Islet precursor cell (in vitro differentiated cells): ENCODE measurements at places on chromosomes 12 and 14.

DNA sequence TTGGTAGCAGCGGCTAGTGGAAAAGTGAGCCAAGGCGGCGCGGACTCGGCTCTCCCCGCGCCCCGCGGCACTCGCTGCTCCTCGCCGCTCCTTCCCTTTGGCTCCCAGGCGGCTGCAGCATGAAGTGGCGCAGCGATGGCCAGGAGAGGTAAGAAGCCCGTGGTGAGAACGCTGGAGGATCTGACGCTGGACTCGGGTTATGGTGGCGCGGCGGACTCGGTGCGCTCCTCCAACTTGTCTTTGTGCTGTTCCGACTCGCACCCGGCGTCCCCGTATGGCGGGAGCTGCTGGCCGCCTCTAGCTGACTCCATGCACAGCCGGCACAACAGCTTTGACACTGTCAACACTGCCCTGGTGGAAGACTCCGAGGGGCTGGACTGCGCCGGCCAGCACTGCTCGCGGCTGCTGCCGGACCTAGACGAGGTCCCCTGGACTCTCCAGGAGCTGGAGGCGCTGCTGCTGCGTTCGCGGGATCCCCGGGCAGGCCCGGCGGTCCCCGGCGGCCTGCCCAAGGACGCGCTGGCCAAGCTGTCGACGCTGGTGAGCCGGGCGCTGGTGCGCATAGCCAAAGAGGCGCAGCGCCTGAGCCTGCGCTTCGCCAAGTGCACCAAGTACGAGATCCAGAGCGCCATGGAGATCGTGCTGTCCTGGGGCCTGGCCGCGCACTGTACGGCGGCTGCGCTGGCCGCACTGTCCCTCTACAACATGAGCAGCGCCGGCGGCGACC lies 225.6 kb upstream of the CRY1 start:
- peak; percentile 85 for DNase-seq

DNA sequence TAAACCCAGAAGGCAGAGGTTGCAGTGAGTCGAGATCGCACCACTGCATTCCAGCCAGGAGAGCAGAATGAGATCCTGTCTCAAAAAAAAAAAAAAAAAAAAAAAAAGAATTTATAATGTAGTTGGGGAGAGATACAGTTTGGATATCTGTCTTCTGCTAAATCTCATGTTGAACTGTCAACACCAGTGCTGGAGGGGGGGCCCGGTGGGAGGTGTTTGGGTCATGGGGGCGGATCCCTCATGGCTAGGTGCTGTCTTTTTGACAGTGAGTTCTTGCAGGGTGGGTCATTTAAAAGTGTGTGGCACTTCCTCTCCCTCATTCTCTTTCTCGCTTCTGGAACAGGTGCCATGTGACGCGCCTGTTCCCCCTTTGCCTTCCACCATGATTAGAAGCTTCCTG lies 32.8 kb downstream of the CLIP1 start:
- DNase-seq = no peak

- DNase-seq = no peak
These were observed 276.5 kb downstream of the NUAK1 start for GRCh38 chr12:105862163-105862821.

DNA sequence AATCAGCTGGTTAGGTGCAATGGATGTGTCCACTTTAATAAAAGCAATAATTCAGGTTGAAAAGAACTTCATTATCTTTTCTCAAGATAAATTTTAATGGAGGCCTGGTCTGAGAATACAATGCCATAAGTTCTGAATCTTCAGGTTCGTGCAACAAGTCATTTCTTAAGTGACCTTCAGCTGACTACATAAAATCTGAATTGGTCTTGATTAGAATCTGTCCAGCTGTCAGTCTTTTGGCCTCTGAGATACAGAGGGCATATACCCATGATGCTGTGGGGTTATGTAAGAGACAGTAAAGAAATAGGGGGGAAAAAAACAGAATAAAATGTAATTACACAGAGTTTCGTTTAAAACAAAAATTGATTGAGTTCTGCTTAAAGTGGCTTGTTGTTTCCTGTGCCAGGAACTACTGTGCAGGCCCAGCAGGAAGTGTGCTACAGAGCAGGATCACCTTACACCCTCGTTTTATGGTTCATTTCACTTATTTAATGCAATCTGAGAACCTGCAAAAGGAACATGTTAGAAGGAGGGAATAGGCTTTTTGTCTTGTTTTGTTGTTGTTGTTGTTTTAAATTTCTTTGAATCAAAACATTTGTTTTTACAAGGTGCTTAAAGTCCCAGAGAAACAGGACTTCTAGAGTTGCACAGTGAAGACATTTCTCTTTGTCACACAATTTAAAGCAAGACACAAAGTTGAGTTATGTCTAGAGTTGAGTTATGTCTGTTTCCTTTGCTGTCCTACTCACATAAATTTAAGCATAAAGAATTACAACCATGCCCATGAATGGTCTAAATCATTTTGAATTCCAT lies 64.2 kb downstream of the LGR5 start:
- no peak for DNase-seq

DNA sequence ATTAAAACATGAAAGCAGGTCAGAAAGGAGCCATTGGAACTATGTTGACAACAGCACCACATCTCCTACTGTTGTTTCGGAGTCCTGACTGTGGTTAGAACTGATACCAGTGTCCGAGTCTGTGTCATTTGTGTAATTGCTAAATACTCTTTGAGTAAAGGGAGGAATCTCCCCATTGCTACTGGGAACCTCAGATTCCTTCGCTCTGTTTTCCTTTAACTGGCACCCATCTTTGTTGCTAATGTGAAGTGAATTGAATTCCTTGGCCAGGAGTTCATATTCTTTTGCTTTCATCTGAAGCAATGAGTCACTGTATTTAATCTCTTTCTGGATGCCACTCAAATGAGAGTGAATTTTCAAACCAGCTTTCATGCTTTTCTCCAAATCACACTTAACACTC lies 31.5 kb downstream of the RASSF9 start:
- DNase-seq = no peak

GRCh38 chr12:22286569-22286968 lies 47.9 kb downstream of the ST8SIA1 start:
- DNase-seq = no peak

DNA sequence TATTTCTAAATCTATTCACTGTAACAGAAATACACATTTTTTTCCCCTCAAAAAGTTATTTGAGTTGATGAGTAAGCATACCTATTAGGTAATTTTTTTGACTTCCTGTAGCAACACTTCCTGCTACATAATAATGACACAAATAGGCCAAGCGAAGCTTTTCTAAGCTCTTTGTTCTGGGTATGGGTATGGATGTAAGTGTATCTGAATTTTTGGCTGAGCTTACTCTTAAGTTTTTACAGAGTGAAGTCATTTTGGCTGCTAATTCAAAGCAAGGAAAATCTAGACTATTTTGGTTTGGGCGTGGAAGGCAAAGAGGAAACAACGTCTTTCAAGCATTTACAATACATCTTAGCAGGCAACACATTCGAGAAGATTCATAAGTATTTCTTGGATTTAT lies 1206.0 kb upstream of the FLRT2 start:
- DNase-seq = no peak

DNA sequence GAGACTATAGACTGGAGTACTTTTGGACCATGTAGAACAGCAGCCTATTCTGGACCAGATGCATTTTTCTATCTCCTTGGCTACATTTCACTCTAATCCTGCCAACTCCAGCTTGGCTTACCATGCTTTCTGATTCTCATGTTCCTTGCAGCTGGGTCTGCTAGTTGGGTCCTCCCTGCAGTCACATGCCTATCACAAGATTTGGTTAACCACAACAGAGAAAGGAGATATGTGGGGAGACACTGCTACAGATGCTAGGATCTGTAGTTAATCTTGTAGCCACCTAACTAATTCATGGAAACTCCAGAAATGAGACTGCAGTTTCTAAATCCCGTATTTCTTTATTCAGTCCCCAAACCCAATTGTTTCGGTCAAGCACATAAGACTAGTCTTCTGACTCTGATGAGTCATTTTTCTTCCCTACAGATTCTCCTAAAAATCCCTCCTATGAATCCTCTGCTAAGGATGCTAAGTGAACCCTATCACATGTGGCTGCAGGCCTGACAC lies 410.6 kb downstream of the DAD1 start:
- DNase-seq = no peak

DNA sequence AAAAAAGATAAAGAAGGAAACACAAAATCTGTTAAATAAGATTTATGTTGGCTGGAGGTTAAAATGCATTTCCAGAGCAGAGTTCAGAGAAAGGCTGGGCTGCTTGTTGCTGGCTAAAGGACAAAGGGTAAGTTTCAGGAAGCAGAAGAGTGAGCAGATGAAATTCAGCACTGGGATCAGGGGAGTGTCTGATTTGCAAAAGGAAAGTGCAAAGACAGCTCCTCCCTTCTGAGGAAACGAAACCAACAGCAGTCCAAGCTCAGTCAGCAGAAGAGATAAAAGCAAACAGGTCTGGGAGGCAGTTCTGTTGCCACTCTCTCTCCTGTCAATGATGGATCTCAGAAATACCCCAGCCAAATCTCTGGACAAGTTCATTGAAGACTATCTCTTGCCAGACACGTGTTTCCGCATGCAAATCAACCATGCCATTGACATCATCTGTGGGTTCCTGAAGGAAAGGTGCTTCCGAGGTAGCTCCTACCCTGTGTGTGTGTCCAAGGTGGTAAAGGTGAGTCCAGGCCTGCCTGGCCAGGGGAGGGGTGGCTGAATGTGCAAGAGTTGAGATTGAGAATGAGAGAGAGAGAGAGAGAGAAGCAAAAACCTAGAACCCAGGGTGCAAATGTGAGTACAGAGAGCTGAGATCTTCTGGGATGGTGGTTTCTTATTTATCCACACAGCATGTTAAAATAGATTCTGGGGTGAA lies at the start of gene OAS1:
Gene OAS1, plus strand, starts transcription at position 251 of the 703 bp plus-strand sequence. Its CDS starts 78 bp downstream, at position 329.
- peak; percentile 63 for DNase-seq

GRCh38 chr14:105415481-105416428 lies 3.9 kb upstream of the MTA1 start:
- no peak for DNase-seq

DNA sequence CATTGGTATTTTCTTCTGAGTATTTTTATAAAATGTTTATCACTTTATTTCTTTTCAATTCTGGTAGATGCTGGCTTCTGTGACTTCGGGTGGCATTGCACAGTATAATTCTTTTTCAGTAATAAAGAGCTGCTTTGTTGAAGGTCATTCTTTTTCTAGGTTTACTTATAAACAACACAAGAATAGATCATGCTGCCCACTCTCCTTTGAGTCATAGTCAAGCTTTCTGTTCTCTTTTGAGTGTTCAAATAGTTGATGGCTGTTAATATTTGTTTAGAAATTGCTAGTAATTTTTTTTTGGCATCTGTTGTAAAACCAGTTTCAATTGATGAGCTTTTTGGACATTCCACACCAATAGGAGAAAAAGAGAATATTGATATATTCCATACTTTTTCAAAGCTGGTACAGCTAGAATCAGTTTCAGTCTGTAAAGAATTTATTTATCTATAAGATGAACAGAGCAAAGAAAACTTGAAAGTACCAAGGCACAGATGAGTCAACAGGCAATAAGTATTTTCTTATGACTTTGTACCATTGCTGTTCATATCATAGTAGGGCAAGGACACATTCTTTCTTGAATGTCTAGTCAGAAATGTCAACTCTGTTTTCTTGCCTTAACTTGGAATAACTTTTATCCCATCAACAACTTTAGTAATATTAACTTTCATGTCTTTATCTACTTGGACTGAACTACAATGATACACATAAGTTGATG lies 513.0 kb upstream of the SEL1L start:
- no peak for DNase-seq

DNA sequence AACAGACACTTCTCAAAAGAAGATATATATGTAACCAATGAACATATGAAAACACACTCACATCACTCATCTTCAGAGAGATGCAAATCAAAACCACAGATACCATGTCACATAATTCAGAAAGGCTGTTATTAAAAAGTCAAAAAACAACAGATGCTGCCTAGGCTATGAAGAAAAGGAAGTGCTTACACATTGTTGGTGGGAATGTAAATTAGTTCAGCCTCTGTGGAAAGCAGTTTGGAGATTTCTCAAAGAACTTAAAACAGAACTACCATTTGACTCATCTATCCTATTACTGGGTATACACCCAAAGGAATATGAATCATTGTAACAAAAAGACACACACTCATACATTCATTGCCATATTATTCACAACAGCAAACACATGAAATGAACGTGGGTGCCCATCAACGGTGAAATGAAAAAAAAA lies 35.1 kb downstream of the EIF2S3B start:
- DNase-seq = no peak

DNA sequence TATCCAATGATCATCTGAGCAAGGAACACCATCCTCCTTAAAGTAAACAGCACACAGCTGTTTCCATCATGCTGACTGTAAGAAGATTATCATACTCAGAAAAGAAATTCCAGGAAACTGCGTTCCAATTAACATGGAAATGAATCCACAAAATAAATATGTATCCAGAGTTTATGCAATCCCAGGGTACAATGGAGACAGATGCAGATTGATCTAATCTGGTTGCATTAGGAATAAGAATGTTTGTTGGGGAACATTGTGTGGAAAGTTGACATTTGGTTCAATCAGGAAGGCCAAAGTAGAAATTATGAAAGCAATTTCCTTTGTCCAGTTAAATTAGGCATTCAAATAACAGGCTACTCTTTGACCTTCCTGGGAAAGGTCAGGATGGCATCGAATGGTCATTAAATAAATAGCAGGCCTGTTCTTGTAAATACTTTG lies 236.9 kb upstream of the AMIGO2 start:
- DNase-seq = no peak

DNA sequence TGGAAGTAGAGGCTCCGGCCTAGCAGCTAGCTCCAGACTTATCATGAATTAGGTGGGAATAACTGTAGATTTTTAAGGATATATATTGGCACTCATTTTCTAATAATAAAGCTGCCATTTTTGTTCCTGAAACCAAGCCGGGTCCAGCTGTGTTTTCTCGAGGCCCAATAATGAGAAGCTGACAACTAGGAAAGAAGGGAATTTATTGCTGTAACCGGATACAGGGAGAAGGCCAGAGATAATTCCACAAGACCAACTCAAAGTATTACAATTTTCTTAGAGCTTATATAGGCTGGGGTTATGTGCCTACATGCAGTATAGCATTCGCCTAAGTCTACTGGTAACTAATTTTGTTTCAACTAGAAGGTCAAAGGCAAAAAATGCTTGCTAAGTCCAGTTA lies 122.3 kb upstream of the FBXO33 start:
- DNase-seq = no peak

DNA sequence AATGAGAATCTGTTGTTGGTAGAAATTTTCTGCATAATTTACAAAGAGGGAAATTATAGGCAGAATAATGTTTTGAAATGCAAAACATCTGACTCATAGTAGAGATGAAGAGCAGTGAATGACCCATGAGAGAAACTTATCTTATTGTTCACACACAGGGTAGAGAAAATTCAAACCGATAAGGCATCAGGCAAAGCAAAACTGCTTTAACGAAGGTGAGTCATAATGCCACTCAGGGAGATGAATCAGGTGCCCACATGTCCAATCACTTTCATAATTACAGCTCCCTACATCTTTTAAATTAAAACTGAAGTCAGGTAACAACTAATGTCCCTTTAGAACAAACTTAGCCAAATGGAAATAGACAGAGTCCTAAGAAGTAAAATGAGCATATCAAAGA lies 265.6 kb upstream of the GARIN6 start:
- DNase-seq = no peak

GRCh38 chr12:116130431-116130830 lies 147.1 kb downstream of the MED13L start:
- peak; percentile 71 for DNase-seq

GRCh38 chr14:50051106-50051505 lies 65.3 kb downstream of the VCPKMT start:
- DNase-seq = peak; percentile 68
